ENCODE measurements at places on chromosomes 13 and 19.

DNA sequence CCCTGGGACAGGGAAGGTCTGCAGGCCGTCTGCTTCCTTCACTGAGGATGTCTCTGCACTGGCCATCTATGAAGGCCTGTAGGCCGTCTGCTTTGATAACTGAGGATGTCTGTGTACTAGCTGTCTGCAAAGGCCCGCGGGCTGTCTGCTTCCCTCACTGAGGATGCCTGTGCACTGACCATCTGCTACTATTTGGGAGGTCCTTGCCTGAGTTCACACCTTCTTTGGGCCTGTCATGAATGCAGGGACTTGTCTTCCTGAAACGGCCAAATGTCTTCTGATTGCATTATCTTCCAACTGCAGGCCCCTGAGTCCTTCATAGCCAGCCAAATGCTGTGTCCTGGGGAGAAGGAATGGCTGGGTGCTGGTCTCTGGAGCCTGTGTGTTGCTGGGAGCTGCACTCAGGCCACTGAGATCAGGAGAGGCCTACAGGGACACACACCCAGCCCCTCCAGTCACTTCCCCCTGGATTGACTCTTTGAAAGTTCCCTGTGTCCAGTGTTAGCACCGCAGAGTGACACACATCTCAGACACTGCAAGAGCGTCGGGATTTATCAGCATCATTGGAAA lies 72.9 kb downstream of the TEX29 start:
- no peak for DNase-seq

DNA sequence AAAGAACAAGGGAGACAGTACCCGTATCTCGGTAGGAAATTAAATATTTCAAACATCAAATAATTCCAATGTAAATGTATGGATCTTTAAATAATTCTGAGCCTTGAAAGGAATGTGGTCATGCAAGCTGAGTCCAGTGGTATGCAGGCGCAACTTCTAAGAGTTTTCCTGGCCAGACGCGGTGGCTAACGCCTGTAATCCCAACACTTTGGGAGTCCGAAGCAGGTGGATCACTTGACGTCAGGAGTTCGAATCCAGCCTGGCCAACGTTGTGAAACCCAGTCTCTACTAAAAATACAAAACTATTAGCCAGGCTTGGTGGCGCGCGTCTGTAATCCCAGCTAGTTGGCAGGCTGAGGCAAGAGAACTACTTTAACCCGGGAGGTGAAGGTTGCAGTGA lies 1.1 kb upstream of the ZNF845 start:
- DNase-seq: no peak

DNA sequence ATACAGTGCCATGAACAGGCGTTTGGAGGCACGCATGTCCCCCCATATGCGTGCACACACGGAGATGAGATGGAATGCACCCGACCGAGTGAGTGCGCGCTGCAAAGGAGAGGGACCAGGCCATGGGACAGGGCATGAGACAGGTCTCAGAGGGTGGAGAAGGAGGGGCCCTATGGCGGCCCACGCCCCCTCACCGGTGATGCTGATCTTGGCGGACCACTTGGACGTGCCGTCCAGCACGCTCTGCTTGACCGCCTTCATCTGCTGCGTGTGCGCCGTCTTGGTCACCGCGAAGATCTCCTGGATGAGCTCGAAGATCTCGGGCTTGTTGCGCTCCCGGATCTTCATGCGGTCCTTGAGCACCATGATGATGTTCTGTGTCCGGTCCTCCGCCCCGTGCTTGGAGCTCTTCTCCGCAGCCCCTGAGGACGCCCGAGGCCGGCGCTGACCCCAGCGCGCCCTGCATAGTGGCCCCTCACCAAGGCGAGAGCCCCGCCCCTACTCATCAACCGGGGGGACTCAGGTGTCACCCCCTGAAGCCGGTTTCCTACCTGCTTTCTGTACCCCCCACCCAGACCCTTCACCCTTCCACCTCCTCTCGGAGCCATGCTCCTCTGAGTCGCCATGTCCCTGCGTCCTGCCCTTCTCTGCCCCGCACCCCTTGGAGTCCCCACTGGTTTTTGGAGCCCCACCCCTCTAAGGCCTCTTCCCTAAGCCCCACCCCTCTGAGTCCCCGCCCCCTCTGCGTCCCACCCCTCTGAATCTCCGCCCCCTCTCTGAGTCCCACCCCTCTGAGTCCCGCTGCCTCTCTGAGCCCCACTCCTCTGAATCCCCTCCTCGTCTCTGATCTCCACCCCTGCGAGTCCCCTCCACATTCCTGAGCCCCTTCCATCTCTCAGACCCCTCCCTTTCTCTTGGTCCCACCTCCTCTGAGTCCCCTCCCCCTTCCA lies 40.8 kb downstream of the UNC13A start:
- no peak for DNase-seq

GRCh38 chr13:87769445-87769844 lies 98.3 kb downstream of the SLITRK5 start:
- DNase-seq: no peak

DNA sequence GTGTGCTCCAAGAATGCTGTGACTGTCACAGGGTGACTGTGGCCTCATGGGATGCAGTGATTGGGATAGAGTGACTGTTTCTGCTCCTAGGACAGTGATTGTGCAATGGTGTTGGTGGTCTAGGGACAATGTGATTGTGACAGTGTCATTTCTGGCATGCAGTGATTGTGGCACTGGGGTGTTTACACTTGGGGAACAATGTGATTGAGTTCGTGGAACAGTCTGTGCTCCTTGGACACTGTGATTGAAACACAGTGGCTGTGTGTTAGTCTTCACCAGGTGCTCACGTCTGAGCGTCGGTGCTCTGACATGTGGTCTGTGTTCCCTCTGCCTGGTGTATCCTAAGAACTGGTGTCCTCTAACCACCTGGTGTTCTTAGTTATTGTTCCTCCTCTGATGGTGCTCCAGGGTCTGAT lies 1.7 kb downstream of the PDE4A start:
- DNase-seq: no peak

GRCh38 chr13:92590503-92590908 lies 636.1 kb upstream of the GPC6 start:
- no peak for DNase-seq

DNA sequence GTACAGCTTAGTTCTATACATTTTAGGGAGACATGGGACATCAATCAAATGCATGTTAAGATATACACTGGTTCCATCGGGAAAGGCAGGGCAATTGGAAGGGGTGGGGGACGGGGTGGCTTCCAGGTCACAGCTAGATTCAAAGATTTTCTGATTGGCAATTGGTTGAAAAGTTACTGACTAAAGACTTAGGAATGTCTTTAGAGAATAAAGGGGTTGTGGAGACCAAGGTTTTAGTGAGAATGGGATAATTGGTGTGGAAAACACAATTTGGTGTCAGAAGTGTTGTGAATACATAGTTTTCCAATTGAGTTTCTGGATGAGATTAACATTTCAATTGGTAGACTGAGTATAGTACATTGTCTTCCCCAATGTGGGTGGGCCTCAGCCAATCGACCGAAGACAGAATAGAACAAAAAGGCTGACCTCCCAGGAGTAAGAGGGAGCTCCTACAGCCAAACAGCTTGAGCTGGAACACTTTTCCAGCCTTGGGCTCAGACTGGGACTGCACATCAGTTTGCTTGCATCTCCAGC lies 988 bp upstream of the CCDC169 start:
- peak; percentile 10 for DNase-seq

DNA sequence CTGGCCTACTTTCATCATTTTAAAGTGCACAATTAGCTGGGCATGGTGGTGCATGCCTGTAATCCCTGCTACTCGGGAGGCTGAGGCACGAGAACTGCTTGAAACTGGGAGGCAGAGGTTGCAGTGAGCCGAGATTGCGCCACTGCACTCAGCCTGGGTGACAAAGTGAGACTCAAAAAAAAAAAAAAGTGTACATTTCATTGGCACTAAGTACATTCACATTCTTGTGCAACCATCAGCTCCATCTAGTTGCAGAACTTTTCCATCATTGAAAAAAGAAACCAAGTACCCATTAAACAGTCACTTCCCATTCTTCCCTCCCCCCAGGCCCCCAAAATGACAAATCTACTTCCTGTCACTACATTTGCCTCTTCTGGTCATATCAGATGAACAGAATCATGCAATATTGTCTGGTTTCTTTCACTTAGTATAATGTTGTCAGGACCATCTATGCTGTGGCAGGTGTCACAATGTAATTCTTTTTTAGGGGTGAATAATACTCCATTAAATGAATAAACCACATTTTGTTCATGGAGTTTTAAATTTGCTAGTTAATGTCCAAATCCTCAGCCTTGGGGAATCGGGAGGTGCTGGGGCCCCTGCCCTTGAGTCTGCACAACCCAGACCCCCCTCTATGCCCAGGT lies 7.4 kb upstream of the SIGLEC11 start:
- DNase-seq: no peak

- DNase-seq: no peak
Measured at GRCh38 chr13:25429466-25429865, 57.7 kb downstream of the ATP8A2 start.
